ENCODE measurements at places on chromosomes 6 and 20.
A peak's percentile ranks its signal among the peaks of the same experiment; 100 is the strongest.

GRCh38 chr6:67201563-67201962, 1433.5 kb upstream of the ADGRB3 start:
- DNase-seq = no peak

DNA sequence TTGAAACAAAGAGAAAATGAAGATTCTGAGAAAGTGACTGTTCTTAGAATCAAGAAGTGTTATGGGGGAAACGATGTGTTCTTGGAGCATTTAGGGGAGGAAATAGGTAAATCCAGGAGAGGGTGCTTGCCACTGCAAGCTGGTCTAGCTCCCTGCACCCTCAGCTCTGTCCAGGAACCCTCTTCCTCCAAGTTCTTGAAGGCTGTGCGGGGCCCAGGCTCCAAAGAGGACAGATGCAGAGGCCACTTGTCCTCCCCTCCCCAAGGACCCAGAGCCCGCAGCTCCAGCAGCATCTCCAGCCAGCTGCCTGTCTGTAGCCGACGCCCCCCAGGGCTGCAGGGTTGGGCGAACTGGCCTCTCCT, 87.9 kb downstream of the CDC5L start:
- DNase-seq = no peak

DNA sequence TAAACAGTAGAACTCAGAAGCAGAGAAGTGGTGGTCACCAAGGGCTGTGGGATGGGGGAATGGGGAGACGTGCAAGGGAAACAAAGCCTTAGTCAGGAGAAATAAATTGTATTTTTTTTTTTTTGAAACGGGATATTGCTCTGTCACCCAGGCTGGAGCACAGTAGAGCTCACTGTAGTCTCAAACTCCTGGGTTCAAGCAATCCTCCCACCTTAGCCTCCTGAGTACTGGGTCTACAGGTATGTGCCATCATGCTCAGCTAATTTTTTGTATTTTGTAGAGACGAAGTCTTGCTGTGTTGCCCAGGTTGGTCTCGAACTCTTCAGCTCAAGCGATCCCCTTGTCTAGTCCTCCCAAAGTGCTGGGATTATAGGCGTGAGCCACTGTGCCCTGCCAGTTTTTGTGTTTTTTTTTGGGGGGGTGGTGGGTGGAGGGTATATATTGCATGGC, 3.4 kb downstream of the HSPA1B start:
- no peak for DNase-seq

DNA sequence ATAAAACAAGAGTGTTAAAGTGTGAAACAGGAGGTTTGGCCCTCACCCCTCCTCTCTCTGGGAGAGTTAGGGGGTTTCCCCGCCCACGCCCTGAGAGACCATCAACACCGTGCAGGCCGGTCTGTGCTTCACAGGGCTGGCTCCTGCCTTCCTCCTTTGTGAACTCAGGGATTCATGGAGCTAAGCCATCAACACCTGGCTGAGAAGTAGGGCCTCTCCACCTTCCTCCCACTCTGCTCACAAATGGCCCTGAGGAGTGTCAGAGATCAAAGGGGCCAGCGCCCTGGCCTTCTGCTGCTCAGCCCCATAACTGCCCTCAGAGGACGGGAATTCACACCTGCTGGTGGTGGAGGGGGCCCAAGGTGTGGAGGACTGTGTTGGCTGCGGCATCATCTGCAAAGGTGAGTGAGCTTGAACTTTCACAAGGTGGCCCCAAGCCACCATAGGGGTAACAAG, 88.6 kb downstream of the PSMB1 start:
- no peak for DNase-seq

DNA sequence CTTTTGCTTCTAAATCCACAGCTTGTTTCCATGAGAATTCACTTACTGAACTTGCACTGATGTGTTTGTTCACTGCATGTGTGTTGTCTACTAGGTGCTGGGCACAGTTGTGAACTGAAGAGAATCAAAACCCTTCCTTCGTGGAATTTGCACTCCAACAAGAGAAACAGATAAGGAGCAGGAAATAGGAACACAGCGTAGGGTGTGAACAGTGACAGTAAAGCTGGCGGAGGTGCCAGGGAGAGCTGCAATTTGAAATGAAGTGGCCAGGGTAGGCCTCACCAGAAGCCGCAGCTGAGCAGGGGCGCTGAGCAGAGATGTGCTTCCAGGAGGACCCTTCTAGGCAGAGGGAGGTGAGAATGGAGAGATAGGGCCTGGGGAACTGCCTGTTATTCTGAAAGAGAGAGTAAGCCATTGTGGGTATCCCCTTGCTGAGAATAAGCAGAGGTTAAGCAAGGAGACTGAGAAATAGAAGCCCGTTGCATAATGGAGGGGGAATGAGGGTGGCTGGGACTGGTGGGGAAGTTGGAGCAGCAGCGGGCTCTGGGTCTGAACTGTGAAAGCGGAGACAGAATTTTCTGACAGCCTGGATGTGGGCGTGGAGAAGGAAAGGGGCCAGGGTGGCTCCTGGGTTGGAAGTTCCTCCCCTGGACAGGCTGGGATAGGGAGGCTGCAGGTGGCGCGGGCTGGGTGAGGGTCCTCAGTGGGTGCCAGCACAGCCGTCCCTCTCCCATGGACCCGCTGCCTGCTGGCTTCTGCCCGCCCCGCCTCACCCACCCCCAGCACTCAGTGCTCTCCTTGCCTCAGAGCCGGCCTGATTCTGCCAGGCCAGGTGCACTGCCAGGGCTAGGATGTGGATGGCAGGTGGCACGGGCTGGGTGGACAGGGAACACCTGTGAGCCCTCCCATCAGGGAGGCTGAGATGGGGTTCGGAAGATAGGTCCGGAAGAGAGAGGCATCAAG, 114.7 kb upstream of the AFDN start:
- no peak for DNase-seq

GRCh38 chr6:128394167-128394566, 126.2 kb downstream of the PTPRK start:
- DNase-seq = no peak

GRCh38 chr6:118953391-118953790, 18.4 kb upstream of the MCM9 start:
- no peak for DNase-seq

DNA sequence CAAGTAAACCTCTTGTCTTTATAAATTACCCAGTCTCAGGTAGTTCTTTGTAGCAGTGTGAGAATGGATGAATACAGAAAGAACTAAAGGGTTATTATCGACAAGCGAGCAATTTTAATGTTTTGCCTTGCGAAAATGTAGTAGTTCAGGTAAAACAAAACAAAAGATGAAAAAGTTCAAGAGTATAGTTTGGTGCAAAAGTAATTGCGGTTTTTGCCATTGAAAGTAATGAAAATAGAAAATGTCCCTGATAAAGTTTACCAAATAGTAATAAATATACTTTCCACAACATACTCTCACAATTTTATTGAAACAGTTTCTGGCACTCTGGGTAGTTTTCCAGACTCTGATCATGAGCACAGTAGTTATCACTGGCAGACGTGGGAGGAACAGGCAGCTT, 71.9 kb upstream of the SLC35B3 start:
- no peak for DNase-seq

DNA sequence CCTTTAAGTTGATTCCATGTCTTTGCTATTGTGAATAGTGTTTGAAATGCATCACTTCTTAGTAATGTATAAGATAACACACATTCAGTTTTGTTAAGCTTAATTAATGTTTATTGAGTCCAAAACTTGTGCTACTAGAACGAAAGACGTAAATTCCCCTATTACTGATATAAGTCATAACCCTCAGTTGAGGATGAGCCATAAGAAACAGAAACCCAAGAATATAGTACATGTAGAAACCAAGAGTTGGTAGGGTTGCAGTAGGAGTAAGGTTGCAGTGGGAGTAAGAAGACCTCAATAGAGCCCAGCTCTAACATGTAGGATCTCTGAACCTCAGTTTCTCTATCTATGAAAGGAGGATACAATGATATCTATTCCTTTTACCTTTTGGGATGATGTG, 19.3 kb downstream of the CITED2 start:
- no peak for DNase-seq

GRCh38 chr20:56171087-56172012, 77.2 kb upstream of the MC3R start:
- no peak for DNase-seq

DNA sequence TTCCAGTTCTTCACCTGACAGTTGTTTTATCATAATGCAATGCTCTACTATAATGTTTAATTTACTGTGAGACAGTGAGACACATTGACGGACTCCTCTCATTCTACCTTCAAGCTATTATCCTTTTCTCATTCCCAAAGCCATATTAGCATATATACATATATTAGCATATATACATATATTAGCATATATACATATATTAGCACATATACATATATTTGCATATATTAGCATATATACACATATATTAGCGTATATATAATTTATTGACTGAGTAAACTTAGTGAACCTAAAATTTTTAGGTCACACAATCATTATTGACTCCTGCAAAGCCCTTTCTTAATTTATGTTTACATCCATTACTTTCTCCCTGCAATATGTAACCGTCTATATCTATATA, 555.0 kb upstream of the ADGRB3 start:
- no peak for DNase-seq

DNA sequence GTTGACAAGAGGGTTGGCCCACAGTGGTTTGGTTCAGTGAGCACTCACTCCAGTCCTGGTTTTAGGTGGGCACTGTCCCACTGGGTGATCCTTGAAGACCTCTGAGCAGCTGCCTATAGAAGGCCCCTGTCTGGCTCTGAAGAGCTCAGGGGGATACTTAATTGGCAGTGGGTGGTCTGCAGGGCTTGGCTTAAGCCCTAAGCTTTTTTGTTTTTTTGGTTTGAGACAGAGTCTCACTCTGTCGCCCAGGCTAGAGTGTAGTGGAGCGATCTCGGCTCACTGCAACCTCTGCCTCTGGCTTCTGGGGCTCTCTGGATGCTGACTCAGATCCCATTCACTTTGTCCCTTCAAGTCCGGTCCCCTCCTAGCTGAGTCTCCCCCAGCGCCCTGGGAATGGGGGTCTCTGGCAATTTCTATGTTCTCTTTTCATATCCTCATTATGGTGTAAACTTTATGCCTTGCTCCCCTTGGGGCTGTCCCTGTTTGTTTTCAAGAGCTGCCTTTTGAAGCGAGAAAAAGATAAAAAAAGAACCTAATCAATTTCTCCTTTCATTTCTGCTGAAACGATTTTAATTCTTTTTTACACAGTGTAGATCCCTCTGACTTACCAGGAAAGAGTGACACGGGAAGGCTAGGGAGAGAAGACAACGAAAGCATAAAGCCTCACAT, 12.2 kb upstream of the KCNG1 start:
- no peak for DNase-seq

GRCh38 chr6:96194675-96195074, 178.9 kb downstream of the FUT9 start:
- no peak for DNase-seq

GRCh38 chr6:87029711-87030314, 65.1 kb downstream of the CGA start:
- no peak for DNase-seq

DNA sequence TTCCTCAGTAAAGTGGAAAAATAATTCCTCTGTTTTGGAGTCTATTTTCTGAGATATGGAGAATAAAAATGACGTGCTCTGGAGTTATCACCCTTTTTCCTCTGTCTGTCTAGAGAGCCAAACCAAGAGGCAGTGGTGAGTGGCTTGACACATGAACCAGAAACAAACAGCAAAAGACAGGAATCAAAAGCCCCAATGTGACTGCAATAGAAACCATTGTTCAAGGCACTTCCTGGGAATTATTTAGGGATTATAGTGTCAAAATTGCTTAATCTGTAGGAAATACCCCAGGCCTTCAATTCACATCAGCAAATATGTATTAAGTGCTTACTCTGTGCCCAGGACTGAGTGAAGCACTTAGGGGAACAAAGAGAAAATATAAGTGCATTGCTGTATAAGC, 560.4 kb upstream of the JAG1 start:
- no peak for DNase-seq

GRCh38 chr6:138572167-138572875, 73.0 kb upstream of the NHSL1 start:
- no peak for DNase-seq

DNA sequence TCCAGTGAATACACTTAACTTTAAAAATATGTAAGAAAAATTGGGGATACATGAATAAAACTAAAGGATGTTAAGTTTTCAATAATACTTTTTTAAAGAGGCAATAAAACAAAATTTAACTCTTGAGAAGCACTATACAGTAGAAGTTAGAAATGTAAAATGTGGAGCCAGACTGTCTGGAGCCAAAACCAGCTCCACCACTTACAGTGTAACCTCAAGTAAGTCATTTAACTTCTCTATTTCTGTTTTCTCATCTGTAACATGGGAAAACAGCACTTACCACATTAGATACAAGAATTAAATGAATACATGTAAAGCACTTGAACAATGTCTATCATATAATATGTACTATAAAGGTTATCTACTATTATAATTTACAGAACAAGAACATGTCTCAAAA, 6.7 kb downstream of the ATG5 start:
- no peak for DNase-seq

- DNase-seq = no peak
These were observed 115.6 kb upstream of the CDYL start for GRCh38 chr6:4660377-4661321.

GRCh38 chr6:147873816-147874215, 365.3 kb downstream of the SAMD5 start:
- no peak for DNase-seq

DNA sequence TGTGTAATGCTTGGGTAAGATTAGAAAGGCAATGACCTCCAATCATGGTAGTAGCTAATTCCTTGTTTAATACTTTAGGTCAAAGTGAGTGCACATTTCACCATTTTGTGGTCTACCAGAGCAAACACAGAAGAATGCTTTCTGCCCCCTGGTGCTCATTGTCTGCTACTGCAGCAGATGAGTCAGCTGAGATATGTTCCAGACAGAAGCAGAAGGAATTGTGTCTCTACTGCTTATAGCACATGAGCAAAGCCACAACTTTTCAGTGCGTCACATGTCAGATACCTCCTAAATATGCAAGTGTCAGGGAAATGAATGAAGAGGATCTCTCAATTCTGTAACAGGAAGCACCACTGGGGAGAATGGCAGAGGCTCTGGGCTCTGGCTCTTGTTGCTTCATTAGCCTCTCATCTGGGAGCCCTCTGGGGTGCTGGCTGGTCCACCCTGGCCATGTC, 308.9 kb downstream of the ALDH8A1 start:
- peak; percentile 64 for DNase-seq

GRCh38 chr6:151111670-151112069, 128.1 kb upstream of the AKAP12 start:
- DNase-seq = no peak

GRCh38 chr20:2838847-2839671, 1.4 kb downstream of the PCED1A start:
- DNase-seq = no peak

- DNase-seq = no peak
These were observed 66.9 kb downstream of the STX11 start for GRCh38 chr6:144217264-144217663.

DNA sequence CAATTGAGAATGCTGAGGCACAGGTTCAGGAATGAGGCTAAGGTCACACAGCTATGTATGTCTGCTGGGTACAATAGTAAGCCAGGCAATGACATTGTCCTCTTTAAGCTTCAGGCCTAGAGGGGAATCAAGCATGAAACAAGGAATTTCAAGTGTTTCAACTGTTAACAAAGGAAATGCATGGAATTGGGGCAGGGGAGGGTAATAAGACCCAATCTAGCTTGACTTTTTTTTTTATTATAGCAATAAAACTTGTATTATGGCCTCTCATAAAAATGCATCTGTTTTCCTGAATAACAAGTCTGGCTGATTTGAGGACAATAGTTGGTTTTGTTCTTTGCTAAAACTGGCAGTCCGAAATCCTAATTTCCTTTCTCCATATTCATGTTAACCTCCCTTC, 336.7 kb downstream of the CBLN4 start:
- no peak for DNase-seq

GRCh38 chr6:75079589-75079988, 126.3 kb downstream of the COL12A1 start:
- DNase-seq = no peak

- DNase-seq = no peak
These were observed 345.8 kb upstream of the PRND start for GRCh38 chr20:4375881-4376280.

- no peak for DNase-seq
These were observed 1.8 kb upstream of the WRNIP1 start for GRCh38 chr6:2763345-2763841.
